H9 (cell line): ENCODE measurements at places on chromosomes 1 and 21.
A peak's percentile ranks its signal among the peaks of the same experiment; 100 is the strongest.

- no peak for DNase-seq
These were observed 17.0 kb downstream of the MCM3AP start for GRCh38 chr21:46268371-46268770.

DNA sequence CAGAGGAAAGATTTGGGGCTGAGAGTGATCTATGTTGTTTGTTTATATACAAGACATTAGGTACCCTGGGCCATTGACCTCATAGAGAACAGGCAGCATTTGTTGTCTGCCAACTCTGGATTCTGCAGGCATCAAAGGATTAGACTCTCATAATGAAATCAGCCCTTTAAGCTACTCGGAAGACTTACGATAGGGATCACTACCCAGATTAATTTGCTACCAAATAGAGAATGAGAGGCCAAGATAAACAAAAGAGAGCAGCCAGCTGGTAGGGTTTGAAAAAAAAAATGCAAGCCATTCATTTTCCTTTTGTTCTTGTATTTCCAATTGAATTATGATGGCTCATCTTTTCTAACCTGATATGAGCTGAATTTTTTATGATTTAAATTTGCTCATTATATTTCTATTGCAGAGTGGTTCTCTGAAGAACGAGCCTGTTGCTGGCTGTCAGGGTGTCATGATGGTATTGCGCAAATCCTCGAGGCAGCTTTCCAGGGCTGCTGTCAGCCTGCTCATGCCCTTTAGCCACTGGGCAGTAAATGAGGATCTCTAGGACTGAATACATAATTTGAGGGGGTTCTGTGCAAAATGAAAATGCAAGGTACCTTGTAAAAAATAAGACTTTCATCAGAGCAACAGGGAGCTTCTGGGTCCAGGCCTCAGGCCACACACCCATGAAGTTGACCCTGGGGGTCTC is 116.4 kb upstream of the KCNJ15 start:
- no peak for DNase-seq

- no peak for DNase-seq
These were observed 49.0 kb downstream of the ABCA4 start for GRCh38 chr1:94071976-94072375.

- DNase-seq = no peak
These were observed 17.2 kb upstream of the IKBKE start for GRCh38 chr1:206453111-206453510.

GRCh38 chr1:11334261-11334804 is 61.3 kb downstream of the UBIAD1 start:
- no peak for DNase-seq

DNA sequence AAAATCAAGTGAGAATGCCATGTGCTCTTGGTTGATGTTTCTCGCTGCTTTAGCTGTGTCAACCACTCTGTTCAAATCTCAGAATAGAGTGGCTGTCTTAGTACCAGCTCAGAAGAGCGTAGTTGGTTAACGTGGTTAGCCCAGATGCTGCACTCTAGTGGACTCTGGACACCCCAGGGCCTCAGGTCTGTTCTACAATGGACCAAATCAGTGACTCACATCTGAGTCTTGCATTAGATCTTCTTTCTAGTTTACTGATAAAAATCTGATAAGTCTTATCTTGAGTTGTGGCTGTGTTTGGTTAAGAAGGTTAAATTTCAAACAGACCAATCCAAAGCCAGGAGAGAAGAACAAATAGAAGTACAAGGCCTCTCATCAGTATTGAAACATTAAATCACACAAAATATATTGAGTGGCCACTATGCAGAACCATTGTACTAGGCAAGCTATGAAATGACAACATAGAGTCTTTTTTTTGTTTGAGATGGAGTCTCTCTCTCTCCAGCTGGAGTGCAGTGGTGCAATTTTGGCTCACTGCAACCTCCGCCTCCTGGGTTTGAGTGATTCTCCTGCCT is 104.1 kb downstream of the NR5A2 start:
- DNase-seq = no peak

DNA sequence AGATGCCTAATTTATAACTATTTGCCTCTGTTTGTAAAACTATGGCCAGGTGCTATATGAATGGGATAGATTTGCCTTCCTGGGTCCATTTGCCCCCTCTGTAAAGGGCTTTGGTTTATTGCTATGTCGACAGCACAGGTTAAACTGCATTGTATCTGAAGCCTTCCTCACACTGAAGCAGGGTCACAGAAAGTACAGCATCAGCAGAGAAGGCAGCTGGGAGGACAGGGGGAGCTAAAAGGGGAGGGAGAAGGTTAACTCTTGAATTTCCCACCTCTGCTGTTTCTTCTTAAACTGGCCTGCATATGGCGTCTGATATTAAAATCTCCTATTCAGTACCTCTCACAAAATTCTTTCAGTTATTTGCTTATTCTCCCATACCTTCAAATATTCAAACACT is 297.4 kb downstream of the TM2D1 start:
- no peak for DNase-seq

DNA sequence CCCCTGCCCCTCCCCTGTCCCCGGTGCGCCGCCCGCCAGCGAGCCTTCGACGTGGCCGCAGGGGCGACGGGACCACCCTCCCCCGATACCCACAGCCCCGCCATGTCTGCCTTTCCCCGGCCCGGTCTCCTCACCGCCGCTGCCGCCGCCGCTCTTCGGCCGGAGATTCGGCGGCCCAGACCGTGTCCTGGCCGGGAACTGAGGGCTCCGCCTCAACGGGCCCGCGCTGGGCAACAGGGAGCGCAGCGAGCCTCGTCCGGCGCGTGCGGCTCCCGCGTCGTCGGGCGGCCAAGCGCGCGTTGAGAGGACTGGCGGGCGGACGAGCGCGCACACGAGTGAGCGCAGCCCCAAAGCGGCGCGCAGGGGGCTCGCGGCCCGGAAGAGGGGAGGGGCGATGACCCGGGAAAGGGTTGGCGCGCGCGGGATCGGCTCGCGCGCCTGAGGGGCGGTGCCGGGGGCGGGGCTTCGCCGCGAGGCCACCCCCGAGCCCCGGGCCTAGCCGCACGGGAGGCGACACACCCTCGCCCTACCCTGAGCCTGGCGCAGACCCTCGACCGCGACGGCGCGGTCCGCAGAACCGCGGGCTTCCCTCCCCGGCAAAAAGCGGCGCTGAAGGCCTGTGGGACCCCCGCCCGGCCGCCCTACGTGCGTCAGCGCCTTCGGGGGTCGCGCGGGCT is at the start of gene BTG3:
Gene BTG3 (minus strand): TSS at position 337 of the 677 bp plus-strand sequence. CDS start 3,757 bp downstream, outside the sequence.
- DNase-seq = peak; percentile 80

- peak; percentile 68 for DNase-seq
These were observed 90.0 kb downstream of the GRIK1 start for GRCh38 chr21:29849735-29850176.

DNA sequence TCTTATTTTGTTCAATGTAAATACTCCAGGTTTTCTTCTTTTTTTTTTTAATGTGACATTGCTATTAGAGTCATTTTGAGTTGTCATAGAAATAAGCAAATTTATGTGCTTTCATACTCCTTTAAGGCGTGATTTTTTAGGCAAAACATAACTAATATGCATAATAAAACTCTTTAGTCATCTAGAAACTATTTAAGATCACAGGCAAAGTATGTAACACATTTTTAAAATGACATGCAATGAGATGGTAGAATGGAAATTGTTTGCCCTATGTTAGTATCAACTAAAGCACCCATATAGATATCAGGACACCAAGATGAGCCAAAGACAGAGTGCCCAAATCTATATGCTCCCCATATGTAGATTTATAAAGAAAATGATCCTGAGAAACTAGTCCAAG is 41.5 kb upstream of the SGIP1 start:
- DNase-seq = no peak

- DNase-seq = peak; percentile 81
These were observed 1.4 kb upstream of the C1QC start for GRCh38 chr1:22641906-22642636.

DNA sequence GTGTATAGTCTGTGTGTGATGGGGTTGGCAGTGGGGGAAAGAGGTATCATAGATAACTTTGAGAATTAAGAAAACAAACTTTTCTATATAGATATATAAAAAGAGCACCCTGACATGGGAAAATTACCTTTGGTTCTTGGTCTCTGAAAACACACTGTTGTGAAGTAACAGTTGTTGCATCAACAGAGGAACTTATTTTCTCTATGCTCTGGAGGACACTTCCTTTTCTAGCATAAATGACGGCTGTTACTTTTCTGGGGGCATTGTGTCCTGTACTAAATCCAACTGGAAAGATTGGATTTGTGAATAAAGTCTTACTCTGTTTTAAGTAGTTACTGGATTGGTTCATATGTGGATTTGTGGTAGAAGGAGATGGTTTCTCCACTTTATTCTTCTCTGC is 12.6 kb downstream of the LRIF1 start:
- no peak for DNase-seq

- DNase-seq = no peak
These were observed 14.4 kb upstream of the LDLRAP1 start for GRCh38 chr1:25528881-25529517.

DNA sequence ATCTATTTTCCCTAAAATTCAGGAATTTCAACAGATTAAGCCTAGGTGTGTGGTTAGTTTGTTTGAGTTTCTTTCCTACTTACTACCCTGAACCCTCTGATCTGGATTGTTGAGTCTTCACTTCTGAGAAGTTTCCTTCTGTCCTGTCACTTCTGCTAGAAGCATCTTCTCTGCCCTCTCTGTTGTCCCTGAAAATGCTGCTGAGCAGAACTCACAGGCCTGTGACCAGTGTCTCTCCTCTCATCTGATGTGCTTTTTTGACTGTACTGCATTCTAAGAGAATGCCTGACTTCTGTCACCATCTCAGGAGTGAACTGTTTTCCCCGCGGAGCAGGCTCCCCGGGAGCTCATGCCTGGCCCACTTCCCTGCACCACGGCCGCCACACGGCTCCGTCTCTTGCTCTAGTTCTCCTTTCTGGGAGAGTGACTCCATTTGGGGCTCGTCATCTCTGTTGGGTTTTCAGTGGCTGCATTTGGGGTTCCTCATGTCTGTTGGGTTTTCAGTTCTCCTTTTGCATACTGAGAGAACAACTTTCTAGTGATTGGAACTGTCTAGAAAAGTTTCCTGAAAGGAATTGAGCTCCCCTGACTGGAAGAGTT is 77.9 kb downstream of the POFUT2 start:
- no peak for DNase-seq

- DNase-seq = no peak
These were observed 12.6 kb downstream of the ELF3 start for GRCh38 chr1:202023001-202023433.

DNA sequence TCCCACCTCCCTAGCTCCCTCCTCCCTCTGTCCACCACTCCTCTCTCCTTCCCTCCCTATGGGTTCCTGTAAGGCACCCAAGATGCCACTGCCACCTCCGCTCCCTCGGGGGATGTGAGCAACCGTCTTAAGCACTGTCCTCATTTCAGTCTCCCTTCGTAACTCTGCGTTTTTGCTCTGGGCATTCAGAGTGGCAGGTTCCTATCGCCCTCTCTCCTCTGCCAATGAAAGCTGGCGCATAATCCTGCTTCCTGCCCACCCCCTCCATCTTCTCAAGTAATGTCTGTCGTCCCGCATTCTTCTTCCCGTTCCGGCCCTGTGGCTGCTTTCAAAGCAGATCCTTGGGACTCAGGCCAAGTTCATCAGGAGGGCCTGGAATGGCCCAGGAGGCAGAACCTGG is 253.9 kb upstream of the TMEM51 start:
- no peak for DNase-seq

DNA sequence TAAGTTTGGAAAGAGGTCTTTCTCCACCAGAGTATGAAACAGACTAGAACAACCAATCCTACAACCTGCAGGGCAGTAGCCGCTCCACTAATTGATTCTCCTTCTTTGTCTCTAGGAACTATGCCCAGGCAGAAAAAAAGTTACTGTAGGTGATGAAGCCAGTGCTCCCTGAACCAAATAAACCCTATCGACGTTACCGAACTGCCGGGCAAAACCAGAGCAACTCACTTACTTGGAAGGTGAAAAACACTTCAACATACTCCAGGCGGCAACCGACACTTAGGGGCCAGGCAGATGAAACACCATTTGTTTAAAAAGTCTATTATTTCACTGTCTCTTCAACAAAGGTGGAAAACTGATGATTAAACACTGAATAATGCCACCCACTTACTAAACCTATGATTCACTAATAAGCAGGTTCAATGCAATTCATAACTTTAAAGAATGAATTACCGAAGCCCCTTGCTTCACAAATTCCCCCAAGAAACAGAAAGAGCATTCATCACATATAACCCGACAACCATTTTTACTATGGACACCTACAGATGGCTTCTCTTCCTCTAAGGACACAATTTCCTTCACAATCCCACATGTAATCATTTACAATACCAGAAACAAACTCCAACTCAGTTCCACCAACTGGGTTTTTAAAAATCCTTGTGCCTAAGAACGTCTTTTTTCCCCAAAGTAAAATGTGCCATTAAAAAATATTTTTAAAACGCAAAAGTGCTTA is 1.6 kb downstream of the NRIP1 start:
- no peak for DNase-seq

GRCh38 chr1:83976920-83977319 is 22.0 kb downstream of the TTLL7 start:
- no peak for DNase-seq

DNA sequence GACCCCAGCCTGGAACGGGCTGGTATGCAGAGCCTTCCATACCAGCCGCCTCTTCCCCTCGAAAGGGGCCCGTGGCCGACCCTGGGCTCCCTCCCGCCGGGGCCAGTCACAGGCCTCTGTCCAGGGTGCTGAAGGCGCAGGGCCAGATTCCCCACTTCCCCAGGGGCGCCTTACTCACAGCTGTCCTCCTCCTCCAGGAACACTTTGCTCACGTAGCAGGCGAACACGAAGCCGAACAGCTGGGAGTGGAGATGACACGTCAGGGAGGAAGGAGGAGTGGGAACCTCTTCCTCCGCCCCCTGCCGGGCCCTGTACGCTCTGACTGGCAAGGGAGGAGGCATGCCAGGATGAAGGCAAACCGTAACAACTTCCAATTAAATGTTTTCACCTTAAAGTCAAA is 57.3 kb downstream of the NKAIN1 start:
- DNase-seq = peak; percentile 87

GRCh38 chr1:157782931-157783330 is 6.0 kb upstream of the FCRL2 start:
- DNase-seq = no peak

- DNase-seq = no peak
These were observed 270.2 kb upstream of the CSF3R start for GRCh38 chr1:36752891-36753361.

GRCh38 chr1:19739628-19740027 is 60.1 kb downstream of the TMCO4 start:
- DNase-seq = no peak

DNA sequence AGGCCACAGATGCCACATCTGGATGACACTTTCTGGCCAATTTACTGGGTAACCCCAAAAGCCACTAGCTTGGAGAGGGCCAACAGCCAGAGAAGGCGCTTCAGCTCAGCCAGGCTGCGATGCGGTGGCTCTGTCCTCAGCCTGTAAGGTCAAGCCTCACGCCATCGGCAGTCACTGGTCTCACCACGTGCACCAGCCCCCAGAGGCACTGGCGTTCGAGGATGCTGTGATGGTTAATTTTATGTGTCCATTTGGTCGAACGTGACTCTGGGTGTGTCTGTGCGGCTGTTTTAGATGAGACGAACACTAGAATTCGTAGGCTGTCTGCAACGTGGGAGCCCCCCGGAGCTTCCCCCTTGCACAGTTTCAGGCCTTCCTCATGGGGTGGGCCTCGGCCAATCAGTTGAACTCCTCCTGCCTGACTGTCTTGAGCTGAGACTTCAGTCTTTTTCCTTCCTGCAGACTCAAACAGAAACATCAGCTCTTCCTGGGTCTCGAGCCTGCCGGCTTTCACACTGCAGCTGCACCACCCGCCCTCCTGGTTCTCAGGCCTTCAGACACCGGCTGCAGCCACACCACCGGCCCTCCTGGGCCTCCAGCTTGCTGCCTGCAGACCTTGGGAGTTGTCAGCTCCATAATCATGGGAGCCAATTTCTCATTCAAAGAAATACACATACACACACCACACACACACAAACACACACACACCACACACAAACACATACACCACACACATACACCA is 41.6 kb upstream of the SLC45A1 start:
- DNase-seq = no peak
